ENCODE measurements at places on chromosomes 11 and 22. TPM values are rescaled to one million over a fixed set of nuclear protein-coding genes. Genes with fewer than 3 reads are reported as not detected.

DNA sequence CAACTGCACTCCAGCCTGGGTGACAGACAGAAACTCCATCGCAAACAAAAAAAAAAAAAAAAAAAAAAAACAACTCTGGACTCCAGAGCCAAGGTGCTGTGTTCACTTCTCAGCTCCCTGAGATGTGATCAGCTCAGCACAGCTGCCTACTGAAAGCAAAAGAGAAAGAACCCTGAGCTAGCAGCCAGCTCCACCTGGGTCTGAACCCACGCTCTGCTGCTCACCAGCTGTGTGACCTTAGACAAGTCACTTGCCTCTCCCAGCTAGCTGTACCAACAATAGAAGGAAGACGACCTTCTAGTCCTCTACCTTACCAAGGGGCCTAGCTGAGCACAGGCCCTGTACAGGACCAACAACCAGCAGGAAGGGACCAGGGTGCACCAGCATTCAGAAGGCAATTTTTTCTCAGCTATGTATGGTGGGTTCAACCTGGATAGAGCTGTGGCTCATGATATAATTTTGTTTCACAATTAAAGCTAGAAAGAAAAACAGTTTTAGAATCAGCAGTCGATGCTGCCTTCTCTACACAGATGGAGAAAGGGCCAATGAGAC is 3.8 kb downstream of the DGCR2 start:
- DNase-seq, result no peak

DNA sequence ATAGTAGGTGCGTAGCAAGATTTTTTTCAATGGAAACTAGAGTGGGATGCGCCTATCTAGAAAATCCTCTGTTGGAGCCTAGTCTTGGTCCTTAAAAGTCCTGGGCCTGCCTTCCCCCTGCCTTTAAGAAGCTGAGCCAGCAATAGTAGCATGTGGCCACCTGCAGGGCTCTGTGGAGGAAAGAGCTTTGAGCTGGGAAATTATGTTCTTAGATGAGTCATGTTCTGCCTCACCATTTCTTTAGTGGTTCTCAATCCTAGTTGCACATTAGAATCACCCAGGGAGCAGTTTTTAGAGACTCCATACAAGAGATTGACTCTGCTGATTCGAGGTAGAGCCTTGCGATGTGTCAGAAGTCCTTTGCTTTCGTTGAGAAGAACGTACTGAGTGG is 133.5 kb downstream of the COMMD9 start:
- DNase-seq, result no peak

GRCh38 chr11:110339456-110340250 is 43.2 kb upstream of the RDX start:
- no peak for DNase-seq

Gene PTS
- 35.9 TPM for total RNA-seq

DNA sequence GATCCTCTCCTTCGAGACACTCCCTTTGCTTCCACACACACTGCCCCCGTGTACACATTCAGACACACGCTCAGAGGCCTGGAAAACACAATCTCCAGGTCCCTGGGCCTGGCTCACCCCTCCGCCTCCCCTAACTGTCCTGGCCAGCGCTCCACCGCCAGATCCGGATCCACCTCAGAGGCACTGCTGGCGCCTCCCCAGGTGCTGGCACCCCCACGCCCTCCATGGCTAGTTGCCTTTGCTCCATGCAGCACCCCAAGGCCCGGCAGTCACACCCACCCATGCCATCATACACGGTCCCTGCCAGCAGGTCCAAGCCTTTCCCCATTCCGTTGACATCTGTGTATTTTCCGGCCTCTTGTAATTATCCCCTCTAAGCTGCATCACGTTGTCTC is 11.1 kb downstream of the SPTBN2 start:
- DNase-seq, result no peak

DNA sequence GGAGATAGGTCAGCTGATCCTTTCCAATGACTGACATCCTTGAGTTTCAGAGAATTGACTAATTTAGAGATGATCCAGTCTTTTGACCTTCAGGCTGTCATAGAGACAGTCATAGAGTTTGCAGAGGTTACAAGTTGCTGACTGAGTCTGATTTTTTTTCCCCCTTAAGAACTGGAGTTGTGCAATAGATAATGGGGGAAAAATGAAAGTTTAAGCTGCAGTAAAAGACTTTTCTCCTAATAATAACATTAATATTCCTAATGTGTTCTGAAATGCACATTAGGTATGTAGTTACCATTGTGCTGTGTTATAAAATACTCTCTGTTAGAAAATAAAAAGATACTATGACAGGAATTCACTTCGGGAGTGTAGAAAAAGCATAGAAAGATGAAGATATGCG is 876.9 kb upstream of the RAG2 start:
- no peak for DNase-seq

Gene CYP2D6
- 2.0 TPM for total RNA-seq

DNA sequence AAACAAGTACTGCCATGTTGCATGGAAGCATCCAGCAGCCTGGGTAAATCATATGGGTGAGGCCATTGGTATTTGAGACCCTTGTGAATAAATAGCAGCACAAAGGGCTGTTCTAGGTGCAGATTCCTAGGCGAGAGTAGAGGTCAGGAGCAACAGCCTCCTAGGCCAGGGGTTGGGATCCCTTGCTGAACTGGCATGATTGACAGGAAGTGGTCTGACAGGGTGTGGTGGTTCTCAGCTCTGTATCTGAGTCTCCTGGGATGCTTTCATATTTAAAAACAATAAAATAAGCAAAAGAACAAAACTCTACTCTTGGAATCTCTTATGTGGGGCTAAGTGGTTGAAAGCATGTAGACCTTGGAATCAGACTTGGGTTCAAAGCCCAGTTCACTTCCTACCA is 35.8 kb downstream of the INSC start:
- DNase-seq, result no peak

Gene MYRF
- total RNA-seq, result 0.82 TPM

DNA sequence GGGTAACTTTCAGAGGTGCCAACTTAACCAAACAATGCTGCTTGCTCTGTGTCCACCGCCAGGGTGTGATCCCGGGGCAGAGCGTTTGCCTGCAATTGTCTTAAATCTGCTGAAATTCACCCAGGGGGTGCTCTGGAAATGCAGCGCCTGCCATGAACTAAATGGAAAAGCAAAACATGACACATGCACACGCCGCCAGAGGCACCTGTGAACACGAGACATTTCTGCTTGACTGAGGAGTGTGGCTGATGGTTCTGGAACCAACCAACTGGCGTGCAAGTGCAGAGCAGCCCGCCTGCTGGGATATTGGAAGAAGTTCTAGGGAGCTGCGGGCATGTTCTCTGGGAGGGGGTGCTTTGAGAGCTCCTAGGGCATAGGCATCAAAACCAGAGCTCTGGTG is 30.4 kb downstream of the DSCAML1 start:
- DNase-seq, result no peak

DNA sequence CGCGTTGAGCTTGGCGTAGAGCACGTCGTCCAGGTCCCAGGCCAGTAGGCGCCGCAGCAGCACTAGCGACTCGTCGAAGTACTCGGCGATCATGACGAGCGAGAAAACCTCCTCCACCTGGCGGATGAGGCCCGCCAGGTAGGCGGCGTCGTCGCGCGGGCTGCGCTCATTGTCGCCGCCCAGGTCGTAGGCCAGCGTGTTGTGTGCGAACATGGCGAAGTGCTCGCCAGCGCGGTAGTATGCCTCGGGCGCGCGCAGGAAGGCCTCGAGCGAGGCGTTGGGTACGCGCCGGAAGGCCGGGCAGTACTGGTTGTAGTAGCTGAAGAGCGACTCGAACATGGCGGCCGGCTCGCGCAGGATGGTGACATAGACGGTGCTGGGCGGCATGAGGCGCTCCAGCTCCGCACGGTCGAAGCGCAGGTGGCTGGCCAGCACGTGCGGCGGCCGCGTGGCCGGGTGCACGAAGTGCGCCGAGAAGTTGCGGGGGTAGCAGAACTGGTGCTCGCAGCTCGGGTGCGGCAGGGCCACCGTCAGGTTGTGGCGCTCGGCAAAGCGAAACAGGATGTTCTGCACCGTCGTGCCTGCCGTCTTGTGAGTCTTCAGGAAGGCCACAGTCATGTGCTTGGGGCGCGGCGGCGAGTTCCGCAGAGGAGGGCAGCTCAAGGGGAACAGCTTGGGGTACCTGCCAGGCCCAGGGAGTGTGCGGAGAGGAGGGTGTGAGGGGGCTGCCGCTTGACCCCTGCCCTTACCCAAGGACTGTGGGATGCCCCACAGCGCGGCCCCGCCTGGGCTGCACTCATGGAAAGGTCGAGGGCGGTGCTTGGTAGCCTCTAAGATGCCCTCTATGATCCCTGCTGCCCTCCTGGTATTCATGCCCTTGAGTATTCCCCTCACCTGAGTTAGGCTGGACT is 5.7 kb downstream of the GAL3ST3 start:
- DNase-seq, result peak; percentile 4

Gene SLC15A3
- 3.3 TPM for total RNA-seq

GRCh38 chr11:117932426-117932825 is 3.2 kb upstream of the TMPRSS13 start:
- DNase-seq, result no peak

- DNase-seq, result no peak
Measured at GRCh38 chr11:1229471-1230120, 6.7 kb downstream of the MUC5B start.

- DNase-seq, result peak; percentile 31
Measured at GRCh38 chr11:5476186-5476819, 12.2 kb upstream of the OR52D1 start.

Gene CD3E
- total RNA-seq, result not detected

- no peak for DNase-seq
Measured at GRCh38 chr11:117929916-117930570, 841 bp upstream of the TMPRSS13 start.

Gene TP53I11
- 20.4 TPM for total RNA-seq

Gene OR2AG2
- 0.41 TPM for total RNA-seq

GRCh38 chr11:128300785-128301184 is 286.6 kb downstream of the ETS1 start:
- DNase-seq, result no peak

- DNase-seq, result no peak
Measured at GRCh38 chr22:20777420-20778177, 3.7 kb downstream of the SERPIND1 start.

GRCh38 chr11:93659841-93660240 is 1.6 kb upstream of the CEP295 start:
- no peak for DNase-seq

Gene SMC1B
- not detected for total RNA-seq

- no peak for DNase-seq
Measured at GRCh38 chr11:132811649-132812048, 720.7 kb downstream of the OPCML start.

Gene DTX4
- 42.0 TPM for total RNA-seq

DNA sequence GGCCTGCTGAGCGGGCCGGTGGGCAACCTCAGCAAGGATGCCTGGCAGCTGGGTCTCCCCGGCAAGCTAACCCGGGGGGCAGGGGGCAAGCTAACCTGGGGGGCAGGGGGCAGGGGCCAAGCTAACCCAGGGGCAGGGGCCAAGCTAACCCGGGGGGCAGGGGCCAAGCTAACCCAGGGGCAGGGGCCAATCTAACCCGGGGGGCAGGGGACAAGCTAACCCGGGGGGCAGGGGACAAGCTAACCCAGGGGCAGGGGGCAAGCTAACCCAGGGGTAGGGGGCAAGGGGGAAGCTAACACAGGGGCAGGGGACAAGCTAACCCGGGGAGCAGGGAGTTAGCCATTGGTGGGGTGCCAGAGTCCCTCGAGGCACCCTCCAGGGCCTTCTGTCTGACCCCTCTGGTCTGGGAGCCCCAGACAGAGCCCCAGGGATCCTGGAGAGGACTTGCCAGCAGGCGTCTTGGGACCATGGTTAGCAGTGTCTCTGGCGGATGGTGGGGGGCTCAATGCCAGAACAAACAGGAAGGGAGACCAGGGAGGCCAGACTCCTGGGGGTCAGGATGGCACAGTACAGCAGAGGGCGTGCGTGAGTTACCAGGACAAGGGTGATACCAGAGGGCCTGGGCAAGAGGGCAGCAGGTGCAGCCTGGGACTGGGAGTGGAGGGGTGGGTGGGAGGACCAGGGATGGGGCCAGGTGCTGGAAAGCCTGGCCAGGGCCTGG is 16.1 kb downstream of the IGF2 start:
- no peak for DNase-seq

Gene MRGPRX4
- total RNA-seq, result not detected

GRCh38 chr11:121439337-121439736 is 12.8 kb upstream of the SORL1 start:
- no peak for DNase-seq

- DNase-seq, result no peak
Measured at GRCh38 chr22:21961886-21962654, 9.4 kb upstream of the PPM1F start.

DNA sequence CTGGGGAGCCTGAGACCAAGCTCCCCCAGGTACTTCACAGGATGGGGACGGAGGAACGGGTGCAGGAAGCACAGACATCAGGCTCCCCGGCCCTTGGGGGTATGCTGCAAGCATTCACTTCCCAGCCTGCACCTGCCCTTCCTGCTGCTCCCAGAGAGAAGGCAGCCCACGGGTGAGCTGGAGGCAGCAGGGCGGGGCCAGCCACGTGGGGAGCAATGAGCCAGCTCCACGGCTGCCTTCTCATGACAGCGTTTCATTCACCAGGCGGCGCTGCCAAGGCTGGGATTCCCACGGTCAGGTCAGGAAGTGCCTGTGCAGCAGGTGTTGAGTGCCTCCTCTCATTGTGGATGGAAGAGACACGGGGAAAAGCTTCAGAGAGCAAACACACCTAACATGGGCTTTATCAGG is 14.5 kb upstream of the PHLDA2 start:
- no peak for DNase-seq

GRCh38 chr11:42462558-42463310 is 849.1 kb upstream of the API5 start:
- no peak for DNase-seq

Gene PSMA1
- total RNA-seq, result 163 TPM

DNA sequence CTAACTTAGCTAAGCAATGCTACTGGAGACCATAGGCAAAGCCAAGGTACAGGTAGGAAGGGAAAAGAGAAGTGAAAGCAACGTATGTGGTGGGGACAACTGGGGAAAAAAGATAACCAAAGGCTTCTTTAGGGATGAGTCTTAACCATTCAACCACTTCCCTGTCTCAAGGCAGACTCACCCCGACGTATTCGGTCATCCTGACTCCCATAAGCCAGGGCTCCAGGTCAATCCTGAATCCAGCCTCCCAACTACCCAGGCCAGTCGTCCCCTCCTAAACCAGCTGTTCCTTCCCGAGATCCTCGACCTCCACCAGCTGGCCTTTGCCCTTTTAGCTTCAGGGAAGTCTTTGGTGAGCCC is 330 bp downstream of the ACP2 start:
- no peak for DNase-seq
